ENCODE measurements at places on chromosomes 12 and 14. TPM values are rescaled to one million over a fixed set of nuclear protein-coding genes. Genes with fewer than 3 reads are reported as not detected.
A peak's percentile ranks its signal among the peaks of the same experiment; 100 is the strongest.

The OTX2 gene
- total RNA-seq, result not detected

GRCh38 chr12:12718381-12718759, 1.2 kb downstream of the CDKN1B start:
- no peak for DNase-seq

GRCh38 chr12:19402743-19403431, 36.4 kb upstream of the AEBP2 start:
- DNase-seq, result no peak

The PLCZ1 gene
- not detected for total RNA-seq

DNA sequence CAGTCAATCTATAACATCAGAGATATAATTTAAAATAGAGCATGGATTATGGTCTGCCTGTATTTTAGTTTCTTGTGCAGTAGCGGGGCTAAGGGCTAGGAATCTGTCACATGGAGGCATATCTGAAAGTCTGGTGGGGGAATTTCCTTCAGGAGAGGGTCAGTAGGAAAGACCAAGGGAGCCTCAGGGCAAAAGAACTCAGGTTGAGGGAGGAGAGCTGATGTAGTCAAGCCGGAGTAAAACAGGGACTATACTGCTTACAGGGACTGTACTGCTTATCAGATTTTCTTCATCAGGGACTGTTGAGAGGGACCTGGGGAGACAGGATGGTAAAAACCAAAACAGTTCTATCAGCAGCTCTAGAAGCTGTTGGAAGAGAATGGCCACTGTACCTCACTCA, 82.0 kb upstream of the CPM start:
- DNase-seq, result no peak

DNA sequence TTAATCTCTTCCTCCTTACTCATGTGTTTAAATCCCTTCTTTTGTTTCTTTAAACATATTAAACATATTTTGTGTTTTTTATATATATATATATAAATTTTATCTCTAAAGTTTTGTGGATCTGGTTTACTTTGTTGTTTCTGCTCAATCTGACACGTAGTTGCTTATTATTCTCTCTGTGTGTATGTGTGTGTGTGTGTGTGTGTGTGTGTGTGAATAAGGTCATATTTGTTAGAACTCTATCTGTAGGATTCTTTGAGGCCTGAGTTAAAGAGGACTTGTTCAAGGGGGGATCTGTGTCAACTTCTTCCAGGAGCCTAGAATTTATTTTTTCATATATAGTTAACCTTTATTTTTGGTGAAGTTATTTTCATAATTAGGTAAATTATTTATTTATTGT, 2.7 kb downstream of the GPR65 start:
- DNase-seq, result no peak

DNA sequence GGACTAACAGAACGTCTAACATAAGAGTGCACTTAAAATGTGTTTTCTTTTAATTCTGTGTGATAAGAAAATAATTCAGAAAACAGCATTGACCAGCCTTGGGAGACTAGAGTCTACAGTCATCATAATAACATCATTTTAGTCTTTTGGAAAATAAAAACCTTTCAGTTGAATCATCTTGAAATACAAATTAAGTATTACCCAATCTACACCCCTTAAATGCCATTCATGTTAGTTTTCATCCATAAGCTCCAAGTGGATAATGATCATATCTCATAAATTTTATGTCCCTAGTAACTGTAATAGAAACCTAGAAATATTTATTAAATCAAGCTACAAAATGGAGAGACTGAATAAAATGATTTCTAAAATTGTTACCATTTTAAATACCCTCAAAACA, 32.4 kb downstream of the EPS8 start:
- no peak for DNase-seq

The HOXC12 gene
- not detected for total RNA-seq

DNA sequence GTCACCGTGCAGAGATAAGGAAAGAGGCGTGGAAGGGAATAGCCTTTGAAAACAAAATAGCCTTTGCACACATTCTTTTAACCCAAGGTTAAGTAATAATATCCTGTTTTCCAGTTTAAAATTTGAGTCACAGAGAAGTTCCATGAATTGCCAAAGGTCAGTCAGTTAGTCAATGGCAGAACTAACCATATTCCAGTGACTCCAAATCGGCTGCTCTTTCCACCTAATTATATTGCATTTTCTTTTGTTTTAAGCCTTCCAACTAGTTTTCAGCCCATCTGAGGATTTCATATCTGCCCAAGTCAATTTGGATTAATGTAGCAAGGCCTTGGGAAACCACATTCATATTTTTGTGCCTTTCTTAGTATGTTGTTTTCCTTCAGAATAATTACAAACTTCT, 373.0 kb downstream of the CCDC91 start:
- no peak for DNase-seq

The VPS29 gene
- 175 TPM for total RNA-seq

DNA sequence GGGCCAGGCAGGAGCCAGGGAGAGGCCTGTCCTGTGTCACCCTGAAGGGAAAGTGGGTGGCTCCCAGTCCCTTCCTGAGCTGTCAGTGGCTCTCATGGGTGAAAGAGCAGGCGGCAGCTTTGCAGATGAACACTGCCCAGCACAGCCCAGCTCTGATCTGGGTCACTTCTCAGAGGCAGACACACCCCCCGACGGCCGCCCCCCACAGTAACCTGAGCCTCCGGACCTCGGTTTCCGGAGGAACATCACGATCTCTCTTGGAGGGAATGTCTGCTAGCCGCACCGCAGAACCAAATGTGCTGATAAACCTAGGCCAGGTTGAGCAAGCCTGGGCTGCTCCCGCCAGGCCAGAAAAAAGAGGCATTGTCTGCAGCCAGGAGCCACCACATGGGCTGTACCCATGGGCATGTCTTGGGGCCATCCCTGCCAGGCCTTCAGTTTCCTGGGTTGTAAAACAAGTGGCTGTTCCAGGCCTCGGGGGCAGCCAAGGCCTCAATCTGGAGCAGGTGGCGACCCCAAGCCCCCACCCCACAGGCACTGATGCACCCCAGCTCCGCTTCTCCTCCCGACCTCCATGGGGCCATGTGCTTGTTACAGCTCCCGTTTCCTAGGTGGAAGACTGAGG, 57.6 kb downstream of the NCOR2 start:
- peak; percentile 88 for DNase-seq

- DNase-seq, result no peak
These were observed 1.7 kb downstream of the RASSF8 start for GRCh38 chr12:25960143-25960542.

- DNase-seq, result peak; percentile 0
These were observed 47.5 kb upstream of the TCL1A start for GRCh38 chr14:95761436-95761835.

DNA sequence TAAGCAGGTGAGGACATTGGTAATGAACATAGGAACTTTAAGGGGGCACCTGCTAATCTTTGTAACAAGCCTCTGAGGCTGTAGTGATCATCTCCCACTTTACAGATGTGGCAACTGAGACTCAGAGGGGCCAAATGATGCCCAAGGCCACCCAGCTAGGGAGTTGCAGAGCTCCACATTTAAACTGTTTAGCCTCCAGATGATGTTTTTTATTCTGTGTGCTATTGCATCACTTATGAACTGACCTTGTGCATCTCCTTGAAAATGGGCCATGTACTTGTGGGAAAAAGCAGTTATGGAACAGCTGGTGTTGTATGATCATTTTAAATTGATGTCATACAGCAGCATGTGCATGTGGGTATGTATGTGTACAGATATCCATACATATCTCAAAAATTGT, 41.4 kb downstream of the TPCN1 start:
- no peak for DNase-seq

The GALNT16 gene
- total RNA-seq, result 18.2 TPM

DNA sequence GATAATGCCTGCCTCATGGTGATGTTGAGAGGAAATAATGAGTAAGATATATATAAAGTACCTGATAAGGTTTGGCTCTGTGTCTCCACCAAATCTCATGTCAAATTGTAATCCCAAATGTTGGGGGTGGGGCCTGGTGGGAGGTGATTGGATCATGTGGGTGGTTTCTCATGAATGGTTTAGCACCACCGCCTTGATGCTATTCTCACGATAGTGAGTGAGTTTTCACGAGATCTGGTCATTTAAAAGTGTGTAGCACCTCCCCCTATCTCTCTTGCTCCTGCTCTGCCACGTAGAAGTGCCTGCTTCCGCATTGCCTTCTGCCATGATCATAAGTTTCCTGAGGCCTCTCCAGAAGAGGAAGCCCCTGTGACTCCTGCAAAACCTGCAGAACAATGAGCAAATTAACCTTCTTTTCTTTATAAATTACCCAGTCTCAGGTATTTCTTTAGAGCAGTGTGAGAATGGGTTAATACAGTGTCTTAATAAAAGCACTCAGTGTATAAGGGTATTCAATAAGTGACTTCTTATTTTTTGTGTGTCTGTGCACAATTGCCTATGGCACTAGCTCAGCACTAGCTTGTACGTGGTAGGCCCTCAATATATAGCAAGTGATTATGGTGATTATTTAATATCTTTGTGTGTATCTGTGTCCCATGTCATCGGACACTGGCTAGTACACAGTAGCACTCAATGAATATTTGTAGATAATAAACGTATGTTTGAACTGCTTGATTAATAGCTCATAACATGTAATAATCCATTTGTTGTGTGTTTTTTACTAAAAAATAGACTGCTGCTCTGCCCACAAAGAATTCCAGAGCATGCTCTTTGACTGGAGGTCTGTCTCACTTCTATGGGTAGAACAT, 138.1 kb upstream of the LMNTD1 start:
- DNase-seq, result no peak

DNA sequence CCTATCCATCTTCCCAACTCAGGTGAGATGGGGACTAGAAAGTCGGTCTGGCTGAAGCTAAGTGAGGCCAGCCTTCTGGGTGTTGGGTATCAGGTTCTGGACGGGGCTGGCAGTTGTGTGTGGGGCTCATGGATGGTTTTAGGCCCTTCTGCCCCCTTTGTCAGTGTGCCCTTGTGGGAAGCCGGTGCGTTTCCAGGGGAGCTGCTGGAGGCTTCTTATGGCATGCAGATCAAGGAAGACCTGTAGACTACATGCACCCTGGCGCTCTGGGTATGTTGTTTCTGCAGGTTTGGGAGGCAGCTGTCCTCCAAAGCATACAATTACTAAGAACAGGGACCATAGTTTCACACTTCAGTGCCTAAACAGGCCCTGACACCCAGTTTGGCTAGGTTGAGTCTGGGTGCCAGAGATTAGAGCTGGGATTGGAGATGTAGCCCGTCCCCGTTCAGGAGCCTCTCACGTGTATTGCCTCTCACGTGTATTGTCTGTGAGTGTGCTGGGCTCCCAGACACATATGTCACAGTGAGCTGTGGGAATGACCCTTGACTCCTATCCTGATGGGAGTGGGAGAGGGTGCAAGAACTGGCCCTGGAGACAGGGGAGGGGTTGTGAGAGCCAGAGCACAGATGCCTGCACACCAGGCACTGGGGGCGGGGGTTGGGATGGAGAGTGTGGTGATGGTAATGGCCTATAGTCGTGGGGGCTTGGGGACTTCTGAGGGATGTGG, 84.4 kb downstream of the SLC25A47 start:
- no peak for DNase-seq

GRCh38 chr12:122422730-122423257, 325 bp upstream of the CLIP1 start:
- DNase-seq, result peak; percentile 82

- no peak for DNase-seq
These were observed 205.1 kb downstream of the PTPRO start for GRCh38 chr12:15527201-15528080.

DNA sequence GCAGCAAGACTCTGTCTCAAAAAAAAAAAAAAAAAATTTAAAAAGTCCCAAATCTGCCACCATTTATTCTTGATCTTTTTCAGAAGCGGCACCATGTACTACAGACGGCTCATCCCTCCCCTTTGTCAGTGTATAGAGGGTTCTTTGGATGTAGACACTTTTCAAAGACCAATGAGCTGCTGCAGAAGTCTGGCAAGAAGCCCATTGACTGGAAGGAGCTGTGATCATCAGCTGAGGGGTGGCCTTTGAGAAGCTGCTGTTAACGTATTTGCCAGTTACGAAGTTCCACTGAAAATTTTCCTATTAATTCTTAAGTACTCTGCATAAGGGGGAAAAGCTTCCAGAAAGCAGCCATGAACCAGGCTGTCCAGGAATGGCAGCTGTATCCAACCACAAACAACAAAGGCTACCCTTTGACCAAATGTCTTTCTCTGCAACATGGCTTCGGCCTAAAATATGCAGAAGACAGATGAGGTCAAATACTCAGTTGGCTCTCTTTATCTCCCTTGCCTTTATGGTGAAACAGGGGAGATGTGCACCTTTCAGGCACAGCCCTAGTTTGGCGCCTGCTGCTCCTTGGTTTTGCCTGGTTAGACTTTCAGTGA, 6.5 kb upstream of the ACACB start:
- no peak for DNase-seq

The KCNK13 gene
- total RNA-seq, result 1.1 TPM
